ENCODE measurements at places on chromosomes 16 and 17.

DNA sequence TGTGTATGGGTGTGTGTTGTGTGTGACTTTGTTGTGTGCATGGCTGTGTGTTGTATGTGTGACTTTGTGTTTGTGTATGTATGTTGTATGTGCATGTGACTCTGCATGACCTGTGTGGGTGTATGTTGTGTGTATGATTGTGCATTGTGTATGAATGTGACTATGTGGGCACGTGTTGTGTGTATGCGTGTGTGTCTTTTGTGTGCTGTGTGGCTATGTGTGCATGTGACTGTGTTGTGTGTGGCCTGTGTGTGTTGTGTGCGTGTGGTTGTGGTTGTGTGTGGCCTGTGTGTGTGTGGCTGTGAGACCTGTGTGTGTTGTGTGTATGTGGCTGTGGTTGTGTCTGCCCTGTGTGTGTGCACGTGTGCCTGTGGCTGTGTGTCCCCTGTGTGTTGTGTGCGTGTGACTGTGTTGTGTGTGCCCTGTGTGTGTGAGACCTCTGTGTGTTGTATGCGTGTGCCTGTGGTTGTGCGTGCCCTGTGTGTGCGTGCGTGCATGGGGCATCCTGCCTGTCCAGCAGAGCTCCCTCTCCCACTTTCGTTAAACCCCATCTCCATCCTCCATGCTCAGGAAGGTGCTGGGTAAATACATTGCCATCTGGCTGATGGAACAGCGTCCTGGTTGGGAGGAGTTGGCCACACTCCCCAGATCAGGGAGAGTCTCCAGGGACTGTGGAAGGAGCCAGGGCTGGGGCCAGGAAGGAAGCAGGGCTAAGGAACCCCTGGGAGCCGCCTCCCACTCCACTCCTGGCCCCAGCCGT, 90.1 kb upstream of the GSE1 start:
- peak; percentile 92 for DNase-seq

DNA sequence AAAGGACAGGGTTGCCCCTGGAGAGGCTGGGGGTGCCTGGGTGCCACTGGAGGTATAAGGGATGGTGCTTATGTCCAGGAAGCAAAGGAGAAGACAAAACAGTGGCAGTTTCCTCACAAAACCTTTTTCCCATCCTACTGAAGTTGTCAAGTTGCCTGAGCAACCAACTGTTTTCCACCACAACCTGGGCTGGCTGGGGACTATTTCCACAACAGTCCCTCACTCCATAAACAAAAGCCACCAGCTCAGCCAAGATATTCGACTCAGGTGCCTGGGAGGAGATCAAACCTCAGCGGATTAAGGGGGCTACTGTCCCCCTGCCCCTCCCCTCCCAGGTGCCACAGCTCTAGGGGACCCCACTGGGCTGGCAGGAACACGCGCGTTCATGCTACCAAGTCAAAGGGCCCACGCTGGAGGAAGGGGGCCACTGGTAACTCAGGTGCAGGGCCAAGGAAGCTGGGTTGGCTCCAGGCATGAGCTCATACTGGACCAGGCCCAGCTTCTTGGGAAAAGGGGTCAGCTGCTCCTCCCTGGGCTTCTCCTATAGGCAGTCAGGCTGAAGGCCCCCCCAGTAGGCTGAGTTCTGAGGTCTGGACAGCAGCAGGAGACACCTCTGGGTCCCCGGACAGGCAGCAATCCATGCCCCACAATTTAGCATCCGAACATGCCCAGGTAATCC, 45.7 kb upstream of the MRPS23 start:
- no peak for DNase-seq

DNA sequence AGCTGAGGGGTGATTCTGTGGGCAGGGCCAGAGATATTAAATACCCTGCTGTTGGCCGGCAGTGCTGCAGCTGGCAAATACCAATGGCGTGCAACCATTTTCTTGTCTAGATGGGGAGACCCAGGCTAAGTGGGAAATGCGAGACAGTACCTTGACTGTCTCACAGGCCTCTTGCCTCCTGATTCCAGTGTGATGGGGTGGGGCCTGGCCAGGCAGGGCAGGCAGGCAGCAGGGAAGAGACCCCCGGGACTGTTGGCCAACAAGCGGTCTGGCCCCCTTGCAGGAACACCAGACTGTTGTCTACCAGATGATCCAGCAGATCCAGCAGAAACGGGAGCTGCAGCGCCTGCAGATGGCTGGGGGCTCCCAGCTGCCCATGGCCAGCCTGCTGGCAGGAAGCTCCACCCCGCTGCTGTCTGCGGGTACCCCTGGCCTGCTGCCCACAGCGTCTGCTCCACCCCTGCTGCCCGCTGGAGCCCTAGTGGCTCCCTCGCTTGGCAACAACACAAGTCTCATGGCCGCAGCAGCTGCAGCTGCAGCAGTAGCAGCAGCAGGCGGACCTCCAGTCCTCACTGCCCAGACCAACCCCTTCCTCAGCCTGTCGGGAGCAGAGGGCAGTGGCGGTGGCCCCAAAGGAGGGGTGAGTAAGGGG, 5.7 kb upstream of the CISD3 start:
- DNase-seq, result peak; percentile 92

DNA sequence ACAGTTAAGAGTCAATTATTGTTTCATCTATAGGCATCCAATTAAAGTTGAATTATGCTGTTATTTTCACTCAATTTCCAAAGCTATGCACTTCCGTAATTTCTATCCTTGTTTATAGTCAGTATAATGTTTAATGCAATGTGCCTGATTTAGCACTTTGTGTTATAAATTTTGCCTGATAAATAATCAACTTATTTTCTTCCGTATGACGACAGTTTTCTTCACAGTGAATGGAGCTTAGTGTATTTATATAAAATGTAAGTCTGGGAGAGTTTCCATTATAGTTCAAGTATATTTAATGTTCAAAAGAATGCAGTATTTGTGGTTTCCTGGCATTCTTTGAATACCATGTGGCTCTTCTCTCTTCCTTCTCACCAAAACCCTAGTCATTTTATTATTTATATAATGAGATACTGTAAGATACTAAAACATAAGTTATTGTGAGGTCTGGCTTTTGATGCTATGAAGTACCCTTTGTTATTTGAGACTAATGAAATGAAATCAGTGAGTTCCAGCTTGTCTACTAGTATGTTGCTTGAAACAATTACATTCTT, 240.6 kb downstream of the PRKCA start:
- no peak for DNase-seq

- peak; percentile 12 for DNase-seq
These were observed 9.8 kb upstream of the IL17C start for GRCh38 chr16:88628512-88628974.

GRCh38 chr16:27771201-27771910, 221.4 kb downstream of the KATNIP start:
- no peak for DNase-seq

GRCh38 chr17:27473748-27474609, 17.7 kb downstream of the KSR1 start:
- peak; percentile 52 for DNase-seq

GRCh38 chr16:1863681-1864460, 8.1 kb downstream of the MEIOB start:
- DNase-seq, result peak; percentile 66

- peak; percentile 86 for DNase-seq
These were observed at the start of gene CACNA1H for GRCh38 chr16:1152651-1153259. Gene CACNA1H (plus strand): TSS chr16:1153106. CDS start chr16:1153738, 632 bp downstream.

GRCh38 chr17:49958723-49959122, 10.3 kb upstream of the DLX4 start:
- DNase-seq, result no peak

DNA sequence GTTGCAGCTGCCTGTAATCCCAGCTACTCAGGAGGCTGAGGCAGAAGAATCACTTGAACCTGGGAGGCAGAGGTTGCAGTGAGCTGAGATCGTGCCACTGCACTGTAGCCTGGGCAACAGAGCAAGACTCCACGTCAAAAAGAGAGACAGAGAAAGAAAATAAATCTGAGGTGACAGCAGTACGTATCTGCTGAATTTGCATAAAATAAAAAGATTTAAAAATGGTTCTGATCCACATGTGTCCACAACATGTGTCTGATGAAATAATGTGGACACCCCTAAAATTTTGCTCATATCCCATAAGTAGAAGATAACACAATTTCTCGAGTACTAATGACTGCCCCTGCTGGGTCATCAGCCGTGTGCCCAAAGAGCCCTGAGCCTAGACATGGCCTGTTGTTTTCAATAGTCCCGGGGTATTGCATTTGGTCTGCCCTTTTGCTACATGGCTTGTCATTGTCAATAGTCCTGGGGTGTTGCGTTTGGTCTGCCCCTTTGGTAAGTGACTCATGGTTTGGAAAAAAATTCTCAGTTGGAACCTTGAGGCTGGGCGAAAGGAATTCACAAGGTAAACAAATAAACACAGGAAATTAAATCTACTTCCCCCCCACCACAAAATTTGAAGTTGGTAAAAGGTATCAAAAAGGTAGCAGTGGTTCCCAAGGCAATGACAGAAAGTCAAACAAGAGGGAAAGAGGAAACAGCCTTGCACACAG, 434.6 kb upstream of the MAF start:
- DNase-seq, result no peak

Data from NCI-H69 (cell line).